ENCODE measurements at places on chromosomes 7 and 10.

DNA sequence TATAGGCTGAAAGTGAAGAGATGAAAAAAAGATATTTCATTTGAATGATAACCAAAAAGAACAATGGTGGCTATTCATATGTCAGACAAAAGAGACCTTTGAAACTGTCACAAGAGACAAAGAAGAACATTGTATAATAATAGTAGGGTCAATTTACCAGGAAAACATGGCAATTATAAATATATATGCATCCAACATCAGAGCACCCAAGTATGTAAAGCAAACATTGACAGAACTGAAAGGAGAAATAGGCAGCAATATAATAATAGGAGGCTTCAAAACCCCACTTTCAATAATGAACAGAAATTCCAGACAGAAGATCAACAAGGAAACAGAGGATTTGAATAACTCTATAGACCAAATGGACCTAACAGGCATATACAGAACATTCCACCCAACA is 876.2 kb downstream of the GRID1 start:
- DNase-seq: no peak

DNA sequence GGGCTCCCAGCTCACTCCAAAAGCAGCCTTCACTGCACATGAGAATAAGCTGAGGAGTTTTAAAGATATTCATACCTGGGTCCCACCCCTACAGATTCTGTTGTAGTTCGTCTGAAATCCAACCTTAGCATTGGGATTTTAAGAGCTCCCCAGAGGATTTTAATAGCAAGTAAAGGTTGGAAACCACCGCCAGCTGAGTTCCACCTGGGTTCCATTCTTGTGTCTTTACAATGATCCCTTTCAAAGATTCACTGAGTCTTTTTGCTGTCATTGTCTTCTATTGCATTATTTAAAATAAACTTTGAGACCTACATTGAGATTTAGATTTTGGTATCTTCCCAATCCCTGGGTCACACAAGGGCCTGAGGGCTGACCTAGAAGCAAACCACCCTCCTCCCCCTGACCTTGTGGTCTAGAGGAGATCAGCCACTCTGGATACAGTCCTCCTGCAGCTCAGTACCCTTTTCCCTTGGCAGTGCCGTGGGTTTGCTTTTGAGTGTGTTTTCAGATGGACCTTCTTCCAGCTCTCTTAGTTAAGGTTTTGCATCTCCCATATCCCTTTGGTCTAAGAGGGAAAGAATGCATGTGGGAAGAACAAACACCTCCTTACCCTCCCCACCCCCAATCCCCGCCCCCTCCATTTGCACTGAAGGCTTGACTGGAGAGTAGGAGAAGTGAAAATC is 22.6 kb upstream of the SIRT1 start:
- DNase-seq: no peak

- DNase-seq: no peak
Observed at GRCh38 chr10:81873932-81874816, 820 bp upstream of the NRG3 start.

DNA sequence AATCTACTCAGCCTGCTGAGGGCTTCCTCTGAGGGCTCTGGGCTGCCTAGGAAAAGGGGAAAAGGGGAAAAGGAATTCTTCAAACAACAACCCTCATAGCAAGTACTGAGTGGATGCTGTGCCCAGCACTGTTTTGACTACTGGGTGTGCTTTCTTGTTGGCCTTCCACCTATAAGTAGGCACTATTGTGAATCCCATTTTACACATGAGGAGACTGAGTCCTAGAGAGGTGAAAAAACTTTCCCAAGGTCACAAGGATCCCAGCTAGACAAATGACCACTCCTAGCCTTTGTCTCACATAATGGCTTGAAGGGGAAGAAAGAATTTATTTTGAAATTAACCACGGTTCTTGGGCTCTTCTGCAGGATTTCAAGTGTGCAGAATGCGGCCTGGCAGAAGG is 17.1 kb downstream of the FGF8 start:
- no peak for DNase-seq
